Stimulated activated CD4-positive, alpha-beta T cell treated with anti-CD3 and anti-CD28 coated beads, TNF-alpha, amount 100 ng/mL, for 4 hours (primary cell): ENCODE measurements at places on chromosomes 7 and 10.

GRCh38 chr10:8424555-8425211 lies 370.2 kb downstream of the GATA3 start:
- no peak for DNase-seq

GRCh38 chr10:76133597-76134255 lies 702.3 kb downstream of the LRMDA start:
- no peak for DNase-seq

DNA sequence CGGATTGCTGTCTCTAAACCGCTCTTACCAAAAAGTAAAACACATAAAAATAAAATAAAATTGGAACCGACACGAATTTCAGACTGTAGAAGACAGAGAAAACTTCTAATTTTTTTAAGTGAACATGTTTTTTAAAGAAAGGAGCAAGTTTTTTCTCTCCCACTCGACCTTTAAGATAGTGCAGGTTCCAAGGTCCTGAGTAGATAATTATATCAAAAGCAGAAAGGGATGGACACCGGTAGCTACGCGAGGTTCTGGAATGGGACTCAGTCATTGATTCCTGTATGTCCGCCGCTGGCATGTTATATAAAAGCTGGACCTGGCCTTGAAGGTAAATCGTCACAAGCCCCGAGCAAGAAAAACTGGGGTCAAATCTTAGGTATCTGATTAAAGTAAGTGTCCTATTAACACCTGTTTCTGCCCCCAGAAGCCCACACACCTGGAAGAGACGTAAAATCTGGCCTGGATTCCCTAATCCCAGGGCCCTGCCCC lies 462 bp upstream of the CISD1 start:
- DNase-seq = no peak

GRCh38 chr7:95482424-95482823 lies 3.3 kb upstream of the ASB4 start:
- DNase-seq = no peak

DNA sequence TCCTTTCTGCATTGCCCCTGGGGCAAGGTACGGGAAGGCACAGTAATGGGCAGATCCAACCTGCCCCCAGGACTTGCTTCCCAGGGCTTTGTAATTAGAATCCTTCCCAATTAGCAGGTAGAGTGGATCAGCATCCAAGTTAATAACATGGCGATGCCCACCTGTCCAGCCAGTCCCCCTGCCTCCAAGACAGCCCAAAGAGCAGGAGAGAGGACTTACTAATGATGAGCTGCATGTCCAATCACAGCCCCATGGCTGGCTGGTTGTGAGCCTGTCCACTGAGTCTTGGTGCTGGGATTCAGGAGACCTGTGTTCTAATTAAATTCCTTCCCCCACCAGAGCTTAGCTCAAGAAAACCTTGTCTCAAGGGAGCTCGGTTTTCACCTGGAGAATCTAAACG lies 49.0 kb downstream of the RPS24 start:
- no peak for DNase-seq

- DNase-seq = no peak
These were observed 34.0 kb upstream of the EZH2 start for GRCh38 chr7:148918058-148918596.

- DNase-seq = no peak
These were observed 102.4 kb downstream of the SVIL start for GRCh38 chr10:29532256-29532878.

DNA sequence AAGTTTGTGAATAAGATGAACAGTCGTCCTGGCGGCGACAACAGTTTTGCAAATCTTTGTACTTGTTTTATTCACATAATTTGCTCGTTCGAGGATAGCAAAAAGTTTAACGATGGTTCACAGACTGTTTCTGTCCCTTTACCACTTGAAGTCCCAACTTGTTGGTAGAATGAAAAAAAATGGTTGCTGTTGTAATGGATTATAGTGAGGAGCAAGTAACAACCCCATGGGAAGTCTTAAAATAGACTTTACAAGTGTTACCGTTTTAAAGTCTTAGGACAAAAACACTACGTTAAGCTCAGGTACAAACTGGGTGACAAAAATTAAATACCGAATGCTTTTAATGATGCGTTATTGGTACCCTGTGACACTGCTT lies 589 bp downstream of the LSM8 start:
- no peak for DNase-seq

DNA sequence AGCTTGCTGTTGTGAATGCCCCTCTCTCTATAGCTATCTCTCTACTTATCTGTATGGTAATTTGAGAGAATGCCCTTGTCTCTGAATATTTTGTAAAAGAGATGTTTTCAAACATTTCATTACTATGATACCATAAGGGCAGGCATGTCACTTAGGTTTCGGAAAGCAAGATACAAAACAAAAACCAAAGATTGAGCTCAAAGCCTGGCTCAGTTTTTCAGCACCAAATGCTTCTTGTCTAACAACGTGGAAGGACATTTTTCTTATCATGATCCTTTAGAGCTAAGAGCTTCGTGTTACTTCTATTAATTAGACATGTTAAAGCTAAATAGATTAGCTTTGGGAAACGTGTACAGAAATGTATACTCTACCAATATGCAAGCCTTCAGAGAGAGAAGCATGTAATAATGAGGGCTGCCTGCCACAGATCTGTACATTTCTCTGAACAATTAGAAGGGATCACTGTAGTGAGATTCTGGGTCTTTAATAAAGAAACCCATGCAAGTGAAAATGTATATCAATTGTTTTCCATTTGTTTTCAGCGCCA lies 148.9 kb downstream of the ARID5B start:
- DNase-seq = no peak

DNA sequence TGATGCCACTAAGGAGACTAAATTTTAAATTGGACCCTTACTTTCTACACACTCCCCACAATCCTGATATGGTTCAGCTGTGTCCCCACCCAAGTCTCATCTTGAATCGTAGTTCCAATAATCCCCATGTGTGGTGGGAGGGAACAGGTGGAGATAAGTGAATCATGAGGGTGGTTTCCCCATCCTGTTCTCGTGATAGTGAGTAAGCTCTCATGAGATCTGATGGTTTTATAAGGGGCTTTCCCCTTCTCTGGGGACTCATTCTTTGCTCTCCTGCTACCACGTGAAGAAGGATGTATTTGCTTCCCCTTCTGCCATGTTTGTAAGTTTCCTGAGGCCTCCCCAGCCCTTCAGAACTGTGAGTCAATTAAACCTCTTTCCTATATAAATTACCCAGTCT lies 18.4 kb upstream of the BET1 start:
- no peak for DNase-seq

DNA sequence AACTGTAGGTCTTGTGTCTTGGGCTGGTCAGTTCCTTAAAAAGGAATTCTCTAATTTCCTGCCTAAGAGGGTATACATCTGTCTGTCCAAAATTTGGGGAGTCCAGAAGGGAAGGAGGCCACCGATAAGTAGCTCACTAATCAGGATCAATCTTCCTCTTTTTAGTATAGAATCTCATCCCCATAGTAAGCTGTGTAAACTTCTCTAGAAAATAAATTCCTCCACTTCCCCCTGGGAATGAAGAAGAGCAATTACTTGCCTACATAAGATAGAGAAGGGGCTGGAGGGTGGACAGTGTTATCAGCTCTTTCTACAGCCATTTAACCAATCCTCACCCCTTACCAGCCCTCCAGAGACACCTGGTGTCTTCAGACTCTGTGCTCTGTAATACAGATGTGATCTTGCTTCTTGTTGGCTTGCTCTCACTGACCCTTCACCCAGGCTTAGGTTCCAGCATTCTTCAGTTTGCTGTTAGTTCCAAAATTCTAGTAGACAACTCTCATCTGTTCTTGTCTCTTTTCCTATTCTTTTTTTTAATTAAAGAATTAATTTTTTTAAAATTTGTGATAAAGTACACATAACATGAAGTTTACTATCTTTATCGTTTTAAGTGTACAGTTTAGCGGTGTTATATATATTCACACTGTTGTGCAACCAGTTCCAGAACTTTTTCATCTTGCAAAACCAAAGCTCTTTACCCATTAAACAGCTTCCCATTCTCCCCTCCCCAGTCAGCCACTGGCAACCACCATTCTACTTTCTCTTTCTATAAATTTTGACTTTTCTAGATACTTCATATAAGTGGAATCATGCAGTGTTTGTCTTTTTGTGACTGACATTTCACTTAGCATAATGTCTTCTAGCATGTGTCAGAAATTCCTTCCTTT lies 6.5 kb upstream of the PRKAR2B start:
- no peak for DNase-seq
